Renal cortical epithelial cell (primary cell): ENCODE measurements at places on chromosomes 6 and 20.

DNA sequence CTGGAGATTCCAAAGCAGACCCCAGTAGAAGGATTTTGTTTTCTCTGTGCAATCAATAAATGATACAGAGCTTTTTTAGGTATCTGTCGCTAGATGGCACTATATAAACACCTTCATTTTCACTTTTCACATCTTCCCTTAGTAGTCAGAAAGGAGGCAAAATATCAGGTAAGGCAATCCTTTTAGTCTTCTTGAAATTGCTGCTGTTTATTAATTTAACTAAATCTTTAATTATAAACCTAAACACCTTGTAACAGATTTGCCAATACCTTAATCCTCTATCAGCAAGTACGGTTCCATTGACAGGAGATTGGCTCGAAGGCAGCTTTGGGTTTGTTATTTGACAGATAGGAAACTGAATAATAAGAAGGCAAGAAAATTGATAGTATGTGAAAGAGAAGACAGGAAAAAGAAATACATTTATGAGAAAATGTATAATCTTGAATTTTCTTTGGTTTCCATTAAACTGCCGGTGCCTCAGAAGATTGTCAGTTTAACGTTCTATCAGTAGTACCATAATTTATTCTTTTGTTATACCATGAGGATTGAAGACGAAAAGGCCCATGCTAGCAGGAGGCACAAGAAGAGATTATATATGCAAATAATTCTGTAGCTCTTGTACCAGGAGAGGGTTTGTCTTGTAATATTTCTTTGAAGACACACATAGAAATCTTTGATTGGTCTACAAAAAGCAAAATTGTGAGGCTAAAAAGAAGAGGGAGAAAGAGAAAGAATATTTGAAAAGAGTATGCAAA lies 23.5 kb upstream of the IBTK start:
- DNase-seq = peak; percentile 66

GRCh38 chr6:41901882-41902519 lies 6.8 kb upstream of the USP49 start:
- DNase-seq = peak; percentile 52

DNA sequence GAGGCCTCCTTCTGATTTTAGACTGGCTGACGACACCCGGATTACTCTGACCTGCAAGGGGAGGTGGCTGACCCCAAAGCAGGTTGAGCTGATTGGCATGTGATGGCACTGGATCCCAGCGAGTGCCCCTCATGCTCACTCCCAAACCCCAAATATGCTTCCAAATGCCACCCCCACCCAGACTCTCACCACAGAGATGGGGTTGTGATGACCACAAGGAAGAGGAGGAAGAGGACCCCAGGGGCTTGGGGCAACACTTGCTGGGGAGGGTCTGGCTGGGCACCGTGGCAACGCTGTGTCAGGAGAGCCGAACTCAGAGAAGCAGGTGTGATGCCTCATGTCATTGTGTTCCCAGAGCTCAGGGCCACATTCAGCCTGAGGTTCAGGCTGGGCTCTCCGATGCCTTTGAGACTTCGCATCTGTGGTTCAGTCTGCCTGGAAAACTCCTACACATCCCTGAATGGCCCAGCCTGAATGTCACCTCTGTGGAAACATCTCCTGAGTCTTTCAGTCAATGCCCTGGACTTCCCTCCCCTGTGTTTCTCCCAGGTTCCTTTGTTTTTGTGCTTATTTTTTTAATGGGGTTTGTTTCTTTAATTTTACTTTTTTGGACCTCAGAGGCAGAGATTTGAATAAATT lies 169.1 kb upstream of the PMEPA1 start:
- no peak for DNase-seq

DNA sequence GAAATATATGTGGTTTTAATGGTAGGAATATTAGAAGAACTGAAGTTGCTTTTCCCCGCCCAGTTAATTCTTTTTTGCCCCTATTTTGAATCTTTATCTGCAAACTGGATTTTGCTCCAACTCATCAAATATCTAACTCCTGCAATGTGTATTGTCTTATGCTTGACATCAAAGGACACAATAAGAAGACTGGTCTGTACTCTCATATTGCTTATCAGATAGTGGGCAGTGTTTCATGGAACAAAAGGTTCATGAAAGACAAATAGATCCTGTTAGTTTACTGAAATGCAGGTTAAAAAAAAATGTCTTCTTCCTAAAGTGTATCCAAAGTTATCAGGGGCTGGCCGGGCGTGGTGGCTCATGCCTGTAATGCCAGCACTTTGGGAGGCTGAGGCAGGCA lies 27.7 kb upstream of the GTF3C6 start:
- DNase-seq = no peak

DNA sequence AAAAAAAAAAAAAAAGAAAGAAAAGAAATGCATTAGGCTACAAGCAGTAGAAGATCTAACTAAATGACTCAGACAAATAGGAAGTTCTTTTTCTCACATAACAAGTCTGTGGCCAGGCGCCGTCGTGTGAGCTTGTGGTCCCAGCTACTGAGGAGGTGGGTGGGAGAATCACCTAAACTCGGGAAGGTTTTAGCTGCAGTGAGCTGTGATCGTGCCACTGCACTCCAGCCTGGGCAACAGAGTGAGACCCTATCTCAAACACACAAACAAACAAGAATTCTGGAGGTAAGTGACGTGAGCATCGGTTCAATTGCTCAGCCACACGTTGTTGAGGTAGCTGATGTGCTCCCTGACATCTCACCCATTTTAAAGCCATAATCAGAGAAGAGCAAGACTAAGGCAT lies 37.9 kb upstream of the SLC23A2 start:
- no peak for DNase-seq

- DNase-seq = no peak
Measured at GRCh38 chr20:43682446-43682845, 15.5 kb downstream of the MYBL2 start.

GRCh38 chr6:163955096-163955495 lies 540.6 kb downstream of the QKI start:
- peak; percentile 28 for DNase-seq

DNA sequence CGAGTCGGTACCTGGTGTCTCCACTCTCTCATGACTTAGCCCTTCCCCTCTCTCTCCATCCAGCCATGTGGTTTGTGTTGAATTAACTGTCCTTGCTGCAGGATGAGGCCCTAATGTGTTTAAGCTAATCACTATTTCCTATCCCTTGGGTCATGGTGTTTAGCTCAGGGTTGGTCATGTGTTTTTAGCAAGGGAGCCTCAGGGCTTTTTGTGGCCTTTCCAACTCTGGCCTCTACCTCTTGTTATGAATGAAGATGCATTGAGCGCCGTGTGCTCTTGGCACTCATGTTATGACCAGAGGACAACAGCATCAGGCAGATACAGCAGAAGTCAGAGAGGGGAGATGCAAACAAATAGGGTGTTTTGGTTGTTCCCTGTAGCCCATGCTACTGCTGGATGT lies 674.2 kb upstream of the FLRT3 start:
- no peak for DNase-seq

- no peak for DNase-seq
Measured at GRCh38 chr6:4346659-4347333, 211.4 kb upstream of the ECI2 start.

DNA sequence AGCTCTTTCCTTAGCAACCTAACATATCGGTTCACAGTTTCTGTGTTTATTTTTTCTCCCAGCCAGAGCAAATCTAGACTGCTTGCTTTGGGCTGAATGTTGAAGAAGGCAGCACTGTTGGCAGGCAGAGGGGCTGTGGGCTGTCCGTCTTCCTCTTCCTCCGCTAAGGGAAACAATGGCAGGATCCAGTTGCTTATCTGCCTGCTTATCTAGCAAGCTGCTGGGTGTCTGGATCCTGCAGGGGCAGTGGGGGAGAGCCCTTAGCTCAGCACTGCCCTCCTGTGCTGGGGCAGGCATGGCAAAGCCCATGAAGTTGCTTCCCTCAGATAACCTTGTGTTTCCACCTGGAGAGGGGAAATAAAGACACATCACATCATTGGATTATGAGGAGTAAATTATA lies 92.7 kb upstream of the CD93 start:
- DNase-seq = no peak

- DNase-seq = peak; percentile 5
Measured at GRCh38 chr6:41584668-41585205, 38.6 kb downstream of the FOXP4 start.

DNA sequence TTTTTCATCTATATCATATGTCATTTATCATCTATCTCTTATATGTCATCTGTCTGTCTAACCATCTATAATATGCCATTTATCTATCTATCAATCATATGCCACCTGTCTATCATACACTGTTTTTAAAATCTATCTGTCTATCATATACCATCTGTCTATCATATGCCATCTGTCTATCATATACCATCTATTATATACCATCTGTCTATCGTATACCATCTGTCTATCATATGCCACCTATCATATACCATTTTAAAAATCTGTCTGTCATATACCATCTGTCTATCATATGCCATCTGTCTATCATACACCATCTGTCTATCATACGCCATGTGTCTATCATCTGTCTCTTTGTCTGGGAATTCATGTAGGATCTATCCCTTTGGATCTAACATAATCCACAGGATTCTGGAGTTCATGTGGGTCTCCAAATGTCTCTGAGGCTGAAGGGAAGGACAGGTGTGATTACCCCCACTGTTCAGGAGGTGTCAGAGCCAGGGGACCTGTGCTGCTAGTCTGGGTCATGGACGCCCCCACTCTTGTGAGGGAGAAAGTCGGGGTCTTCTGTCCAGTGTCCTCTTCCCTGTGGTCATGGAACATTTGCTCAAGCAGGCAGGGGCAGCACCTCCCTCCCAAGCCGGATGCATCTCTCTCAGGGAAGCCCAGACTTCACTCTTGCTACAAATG lies 36.9 kb upstream of the FRMD1 start:
- no peak for DNase-seq

GRCh38 chr20:25987073-25987927 lies 290.6 kb upstream of the ZNF337 start:
- DNase-seq = peak; percentile 2

- DNase-seq = no peak
Measured at GRCh38 chr6:101509536-101509935, 116.0 kb downstream of the GRIK2 start.

- DNase-seq = no peak
Measured at GRCh38 chr6:152268846-152269442, 368.2 kb downstream of the SYNE1 start.

- peak; percentile 57 for DNase-seq
Measured at GRCh38 chr20:17542993-17543412, 11.8 kb upstream of the BFSP1 start.

GRCh38 chr20:944148-944547 lies 28.0 kb upstream of the ANGPT4 start:
- no peak for DNase-seq

GRCh38 chr6:139448051-139448649 lies 73.7 kb upstream of the CITED2 start:
- no peak for DNase-seq

DNA sequence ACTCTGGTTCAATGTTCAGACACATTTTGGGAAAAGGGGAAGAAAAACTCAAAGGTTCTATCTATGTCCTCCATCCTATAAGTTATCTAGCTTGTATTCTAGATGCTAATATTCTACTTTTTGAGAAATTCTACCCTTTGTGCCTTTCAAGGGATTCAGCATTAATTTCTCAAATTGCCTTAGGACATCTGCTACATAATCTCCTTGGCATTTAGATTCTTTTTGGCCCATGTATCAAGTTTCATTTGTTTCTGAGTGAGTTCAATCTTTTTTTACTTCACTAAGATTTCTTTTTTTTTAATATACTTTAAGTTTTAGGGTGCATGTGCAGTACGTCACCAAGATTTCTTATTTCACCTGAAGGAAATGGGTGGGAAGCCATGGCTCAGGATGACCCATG lies 232.7 kb upstream of the TENT5A start:
- no peak for DNase-seq

GRCh38 chr6:71138376-71138775 lies 150.2 kb upstream of the OGFRL1 start:
- DNase-seq = peak; percentile 83

DNA sequence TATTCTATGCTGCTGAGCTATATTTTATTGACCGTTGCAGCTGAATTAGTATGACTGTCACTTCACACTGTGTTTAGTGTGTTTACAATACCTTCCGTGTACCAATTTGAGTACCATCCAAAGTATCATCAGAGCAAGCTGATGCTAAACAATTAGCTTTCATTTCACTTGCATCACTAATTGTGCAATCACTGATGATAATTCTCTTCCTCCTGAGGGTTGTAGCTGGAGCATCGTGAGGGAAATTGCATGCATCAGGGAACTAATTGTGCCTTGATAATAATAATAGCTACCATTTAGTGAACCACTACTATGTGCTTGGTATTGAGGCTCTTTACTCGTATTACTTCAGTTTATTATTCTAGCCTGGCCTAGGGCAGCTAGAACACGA lies 384.8 kb upstream of the SOX4 start:
- peak; percentile 33 for DNase-seq

- DNase-seq = no peak
Measured at GRCh38 chr6:158474961-158475343, 84.9 kb upstream of the TMEM181 start.

GRCh38 chr6:43001843-43002242 lies 11.9 kb downstream of the MEA1 start:
- no peak for DNase-seq

DNA sequence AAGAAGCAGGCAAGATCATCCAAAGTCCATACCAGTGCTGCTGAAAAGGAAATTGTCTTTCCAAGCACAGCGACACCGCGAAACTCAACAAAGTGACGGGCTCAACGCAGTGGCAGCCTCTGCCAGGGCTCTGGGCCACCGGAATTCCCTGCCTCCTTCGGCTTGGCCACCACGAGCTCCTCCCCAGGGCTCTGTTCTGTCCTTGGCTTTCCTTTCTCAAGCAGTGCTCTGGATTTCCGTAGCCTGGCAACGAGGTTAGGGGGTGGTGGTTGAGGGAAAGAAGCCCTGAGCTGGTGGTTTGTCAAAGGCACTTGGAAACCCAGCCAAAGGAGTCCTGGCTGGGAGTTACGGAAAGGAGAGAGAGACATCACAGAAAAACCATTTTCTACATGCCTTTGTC lies 31.2 kb downstream of the PRR18 start:
- peak; percentile 56 for DNase-seq

- peak; percentile 34 for DNase-seq
Measured at GRCh38 chr6:108417027-108417426, 122.2 kb downstream of the AFG1L start.

DNA sequence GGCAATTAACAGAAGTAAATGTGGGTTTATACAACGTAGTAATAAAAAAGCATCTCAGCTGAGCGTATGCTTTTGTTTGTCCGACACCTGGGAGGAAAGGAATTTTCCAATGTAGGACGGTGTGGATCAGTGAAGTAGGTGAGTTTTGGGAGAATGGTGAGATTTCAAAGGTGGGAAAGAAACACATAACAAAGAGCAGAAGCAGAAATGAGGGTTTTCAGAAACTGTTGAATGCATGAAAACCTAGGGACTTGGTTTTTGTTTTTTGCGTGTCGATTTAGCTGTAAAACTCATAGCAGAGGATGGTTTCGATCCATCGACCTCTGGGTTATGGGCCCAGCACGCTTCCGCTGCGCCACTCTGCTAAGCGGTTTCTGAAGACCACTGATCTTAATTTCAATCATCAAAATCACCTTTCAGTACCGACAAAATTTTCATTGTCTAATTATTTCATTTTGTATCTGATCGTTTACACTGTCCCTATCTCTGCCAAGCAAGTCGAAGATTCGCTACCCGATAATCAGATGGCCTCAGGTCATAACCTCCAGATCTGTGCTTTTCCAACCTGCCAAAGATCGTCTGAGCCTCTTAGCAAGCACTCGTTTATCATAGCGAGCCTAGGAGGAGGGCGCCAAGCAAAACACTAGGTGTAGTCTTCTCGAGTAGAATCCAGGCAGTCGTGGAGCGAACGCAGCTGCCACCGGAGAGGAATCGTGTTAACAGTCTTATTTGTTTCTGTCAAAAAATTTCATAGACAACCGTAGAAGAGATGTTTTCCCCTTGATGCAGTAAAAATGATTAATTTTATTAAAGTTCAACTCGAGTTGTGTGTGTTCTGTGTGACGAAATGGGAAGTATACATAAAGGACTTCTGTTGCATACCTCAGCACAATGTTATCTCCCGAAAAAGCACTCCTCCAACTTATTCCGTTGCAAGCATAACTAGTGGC lies 20.9 kb upstream of the POM121L2 start:
- DNase-seq = peak; percentile 46
